GM19239 (cell line): ENCODE measurements at places on chromosomes 5 and 9.

DNA sequence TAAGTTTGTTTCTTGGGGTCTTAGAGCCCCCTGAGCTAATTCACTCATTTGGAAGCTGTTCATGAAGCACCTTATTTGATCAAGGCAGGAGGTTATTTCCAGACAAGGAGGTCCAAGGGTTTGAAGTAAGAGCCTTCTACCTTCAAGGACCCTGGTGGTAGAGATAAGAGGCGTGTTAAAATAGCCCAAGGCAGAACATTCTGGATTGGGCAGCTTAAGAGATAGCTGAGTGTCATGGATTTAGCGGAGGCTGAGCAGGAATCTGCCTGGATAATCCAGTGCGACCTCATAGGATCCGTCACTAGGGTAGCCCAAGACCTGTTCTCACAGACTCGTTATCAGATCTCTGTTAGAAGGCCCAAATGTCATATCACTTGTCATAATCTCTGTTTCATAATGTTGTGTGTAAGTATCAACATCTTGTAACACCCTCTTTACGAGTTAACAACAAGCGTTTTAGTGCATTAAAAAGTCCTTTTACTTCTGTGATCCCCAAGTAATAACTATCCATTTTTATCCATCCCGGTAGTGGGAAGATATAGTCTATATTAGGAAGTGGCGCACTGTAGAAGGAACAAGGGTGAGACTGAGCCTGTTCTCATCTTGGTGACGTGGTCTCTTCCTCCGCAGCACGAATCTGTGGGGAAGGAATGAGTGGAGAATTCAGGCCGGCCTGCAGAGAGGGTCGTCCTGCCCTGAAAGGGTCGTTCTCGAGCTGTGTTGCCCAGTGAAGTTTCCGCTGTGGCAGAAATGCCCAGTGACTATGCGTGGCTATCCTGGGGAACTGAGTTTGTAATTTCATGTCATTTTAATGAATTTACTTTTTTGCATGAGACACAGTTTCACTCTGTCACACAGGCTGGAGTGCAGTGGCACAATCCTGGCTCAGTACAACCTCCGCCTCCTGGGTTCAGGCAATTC is 28.8 kb downstream of the SLC25A25 start:
- no peak for DNase-seq

DNA sequence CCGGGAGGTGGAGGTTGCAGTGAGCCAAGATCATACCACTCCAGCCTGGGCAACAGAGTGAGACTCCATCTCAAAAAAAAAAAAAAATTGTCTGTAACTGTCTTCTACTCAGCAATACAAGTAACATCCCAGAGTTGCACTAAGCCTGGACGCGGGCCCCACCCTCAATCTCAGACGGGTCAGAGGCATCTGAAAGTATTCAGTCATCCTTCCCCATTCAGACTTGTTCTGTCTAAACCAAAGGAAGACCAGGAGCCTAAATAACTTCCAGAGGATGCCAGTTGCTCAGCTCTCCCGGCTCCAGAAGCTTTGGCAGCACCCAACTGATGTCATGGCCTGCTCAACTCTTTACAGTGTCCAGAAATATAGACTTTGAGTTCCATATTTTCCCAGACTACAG is 218.6 kb downstream of the AUH start:
- DNase-seq = no peak

DNA sequence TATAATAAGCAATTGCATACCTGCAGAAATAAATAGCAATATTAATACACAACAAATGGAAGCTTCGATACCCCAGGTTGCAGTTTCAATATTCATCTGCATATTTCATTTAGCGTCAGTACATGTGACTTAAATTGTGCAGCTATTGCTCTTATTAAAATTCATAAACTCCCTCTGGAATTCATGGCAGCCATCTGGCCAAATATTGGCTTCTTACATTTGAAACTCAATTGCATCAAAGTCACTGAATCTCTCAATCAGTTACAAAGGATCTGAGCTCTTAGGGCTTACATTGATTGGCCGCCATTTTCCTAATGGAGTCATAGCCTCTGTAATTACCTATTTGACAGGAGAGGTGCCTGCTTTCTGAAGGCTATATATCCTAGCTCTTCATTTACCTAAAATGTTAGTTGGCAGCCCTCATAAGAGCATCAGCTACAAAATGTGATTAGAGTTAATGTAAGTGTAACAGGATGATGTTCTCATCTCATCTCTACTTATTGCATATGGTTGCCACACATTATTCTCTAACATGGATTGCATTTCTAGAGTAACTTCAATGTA is 453.5 kb downstream of the CAAP1 start:
- DNase-seq = no peak

GRCh38 chr9:33719581-33720374 is 75.6 kb upstream of the PRSS3 start:
- no peak for DNase-seq

DNA sequence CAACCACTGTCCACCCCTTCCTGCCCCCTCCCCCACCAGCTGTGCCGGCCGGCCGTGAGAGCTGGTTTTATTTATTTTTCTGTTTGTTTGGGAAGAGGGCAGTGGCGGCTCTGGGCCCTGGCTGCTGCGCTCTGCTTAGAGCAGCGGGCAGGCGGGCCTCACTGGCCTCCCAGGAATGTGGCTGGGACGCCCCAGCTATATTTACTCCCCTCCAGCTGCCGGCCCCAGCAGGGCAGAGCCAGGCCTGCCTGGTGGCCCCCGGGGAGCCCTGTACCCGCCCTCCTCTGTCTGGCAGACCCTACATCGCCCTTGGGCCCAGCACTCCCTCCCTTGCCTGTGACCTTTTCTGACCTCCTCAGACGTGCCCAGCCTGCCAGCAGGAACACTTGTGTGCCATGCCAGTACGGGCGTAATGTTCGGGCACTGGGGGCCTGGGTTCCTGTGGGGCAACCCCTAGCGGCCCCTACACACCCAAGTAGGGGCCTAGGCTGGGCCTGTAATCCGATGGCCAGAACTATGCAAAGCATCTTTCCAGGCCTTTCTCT is 7.7 kb downstream of the CXXC5 start:
- DNase-seq = no peak

- no peak for DNase-seq
These were observed 30.0 kb downstream of the STRBP start for GRCh38 chr9:123238365-123238764.

DNA sequence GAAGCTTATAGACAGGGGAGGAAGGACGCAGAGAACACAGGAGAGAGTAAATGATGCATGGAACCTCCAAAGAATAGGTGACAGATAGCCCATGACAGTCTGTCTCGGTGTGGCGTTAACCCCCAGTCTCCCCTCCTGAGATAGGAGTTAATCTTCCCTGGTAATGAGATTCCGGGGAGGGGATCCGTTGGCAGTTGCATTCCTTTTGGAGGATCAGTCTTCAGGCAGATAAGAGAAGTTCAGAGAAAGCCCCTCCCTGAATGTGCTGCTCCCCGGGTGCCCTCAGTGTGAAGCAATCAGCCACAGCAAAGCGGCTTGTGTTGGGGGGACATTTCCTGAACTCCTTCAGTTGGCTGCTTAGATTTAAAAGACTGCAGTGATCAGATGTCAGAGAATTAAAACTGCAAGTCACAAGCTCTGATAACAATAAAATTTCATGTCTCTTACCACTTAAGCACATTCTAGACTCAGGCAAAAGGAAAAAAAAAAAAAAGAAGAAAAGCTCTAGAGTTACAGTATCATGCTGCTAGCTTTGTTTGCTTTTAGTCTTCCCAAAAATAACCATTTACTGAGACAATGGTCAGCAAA is 121.1 kb downstream of the EGFLAM start:
- DNase-seq = no peak

GRCh38 chr9:90526386-90526785 is 116.2 kb downstream of the DIRAS2 start:
- no peak for DNase-seq

- no peak for DNase-seq
These were observed 29.7 kb upstream of the BASP1 start for GRCh38 chr5:17187786-17188170.

- DNase-seq = no peak
These were observed 354.7 kb upstream of the KIF2A start for GRCh38 chr5:61951295-61951694.

DNA sequence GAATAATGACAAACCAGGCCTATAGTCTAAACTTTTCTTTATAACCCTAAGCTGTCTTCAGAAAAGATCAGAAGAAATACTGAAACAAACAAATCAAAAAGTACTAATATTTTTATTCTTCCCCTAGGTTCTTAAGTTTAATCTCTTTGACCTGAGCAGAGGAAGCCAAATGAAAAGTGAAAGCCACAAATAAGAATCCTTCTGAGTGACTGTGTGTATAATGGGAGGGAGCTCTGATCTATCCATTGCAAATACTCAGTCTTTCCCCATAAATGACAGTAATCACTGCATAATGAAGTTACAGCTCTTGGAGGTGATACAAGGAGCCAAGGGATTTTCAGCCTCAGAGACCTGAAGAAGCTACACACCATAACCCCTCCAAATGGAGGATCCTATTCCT is 126.9 kb upstream of the ATP10B start:
- no peak for DNase-seq

- DNase-seq = no peak
These were observed 49.2 kb upstream of the ERCC6L2 start for GRCh38 chr9:95826183-95826838.

DNA sequence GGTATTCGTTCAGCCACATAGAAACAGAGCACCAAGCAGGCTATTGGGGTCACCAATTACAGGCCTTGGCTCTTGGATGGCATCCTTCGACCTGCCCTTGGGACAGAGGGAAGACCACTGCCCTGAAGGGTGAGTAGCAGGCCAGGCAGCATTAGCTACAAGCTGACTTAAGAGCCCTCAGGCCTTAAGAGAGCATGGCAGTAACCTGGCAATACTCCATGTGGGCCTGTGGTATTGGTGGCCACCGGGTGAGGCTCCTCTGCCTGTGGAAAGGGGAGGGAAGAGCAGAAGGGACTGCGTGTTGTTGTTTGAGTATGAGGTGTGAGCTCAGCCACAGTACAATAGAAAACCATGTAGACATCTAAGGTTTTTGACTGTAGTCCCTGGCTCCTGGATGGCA is 170.6 kb downstream of the MCTP1 start:
- no peak for DNase-seq

GRCh38 chr5:38131686-38132085 is 126.7 kb upstream of the EGFLAM start:
- no peak for DNase-seq

DNA sequence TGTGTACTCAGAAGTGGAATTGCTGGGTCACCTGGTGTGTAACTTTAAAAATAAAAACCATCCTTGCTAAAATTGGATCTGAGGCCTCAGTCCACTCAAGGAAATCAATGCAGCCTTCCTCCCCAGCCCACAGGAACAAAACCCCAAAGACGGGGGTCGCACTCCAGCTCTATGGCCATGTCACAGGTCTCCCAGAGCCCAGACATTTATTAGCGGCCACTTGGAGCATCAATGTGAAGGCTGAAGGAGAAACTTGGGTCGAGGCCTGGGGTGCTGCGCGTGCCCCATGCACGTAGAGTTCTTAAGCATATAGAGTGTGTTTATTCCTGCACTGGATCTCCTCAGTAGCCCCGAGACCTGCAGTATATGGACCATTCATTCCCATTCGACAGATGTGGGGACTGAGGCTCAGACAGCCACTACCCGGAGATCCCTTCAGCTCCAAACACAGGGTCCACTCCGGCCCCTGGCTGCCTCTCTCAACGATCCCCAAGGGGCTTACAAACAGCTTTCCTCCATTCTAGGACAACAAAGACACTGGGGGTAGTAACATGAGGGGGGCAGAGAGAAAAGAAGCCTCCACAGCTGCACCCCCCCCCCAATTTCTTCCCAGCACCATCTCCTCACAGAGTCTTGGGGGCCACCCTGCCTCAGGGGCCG is 14.3 kb upstream of the OLFM1 start:
- no peak for DNase-seq

DNA sequence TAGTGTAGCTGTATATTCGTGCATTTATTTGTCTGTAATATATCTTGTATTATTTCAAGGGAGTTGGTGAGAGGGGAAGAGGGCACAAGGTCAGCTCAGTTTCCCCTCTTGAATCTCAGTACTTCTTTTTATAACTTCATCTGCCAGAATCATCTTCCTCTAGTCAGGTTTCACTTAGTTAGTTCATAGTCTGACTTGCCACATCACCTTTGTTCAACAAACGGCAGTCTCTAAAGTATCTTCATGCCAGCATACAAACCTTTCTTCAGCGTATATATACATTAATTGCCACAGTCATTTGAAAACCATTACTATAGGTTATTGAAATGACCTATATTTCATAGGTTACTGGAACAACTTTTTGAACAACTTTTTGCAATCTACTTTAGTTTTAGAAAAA is 1.6 kb downstream of the ECM2 start:
- no peak for DNase-seq

- DNase-seq = no peak
These were observed 441.6 kb downstream of the GADD45G start for GRCh38 chr9:90046317-90046861.

- DNase-seq = no peak
These were observed 925.8 kb downstream of the TLE1 start for GRCh38 chr9:80763536-80763935.

GRCh38 chr9:134005381-134005780 is 13.3 kb upstream of the VAV2 start:
- DNase-seq = no peak

DNA sequence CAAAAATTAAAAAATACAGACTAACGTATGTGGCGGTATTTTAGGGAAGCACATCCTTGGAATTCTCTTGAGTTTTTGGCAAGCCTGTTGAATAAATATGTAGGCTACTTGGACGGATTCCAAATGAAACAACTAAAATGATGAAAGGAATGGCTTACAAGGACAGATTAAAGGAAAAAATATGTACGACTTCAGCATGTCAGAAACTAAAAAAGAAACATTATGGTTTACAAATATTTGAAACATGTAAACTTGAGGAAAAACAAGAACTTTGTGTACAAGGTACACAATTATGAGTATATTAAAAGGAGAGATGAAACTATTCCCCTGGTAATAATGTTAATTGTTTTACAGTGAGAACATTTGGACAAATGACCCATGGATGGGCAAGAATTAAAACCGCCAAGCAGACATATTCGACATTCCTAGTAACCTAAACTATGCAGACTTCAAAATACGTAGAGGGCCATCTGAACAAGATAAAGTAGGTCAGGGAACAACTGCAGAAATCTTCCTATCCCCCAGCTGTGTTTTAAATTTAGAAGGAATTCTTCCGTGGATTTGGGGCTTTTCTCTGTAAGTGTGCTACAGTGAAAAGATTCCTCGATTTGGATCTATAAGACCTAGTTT is 12.5 kb downstream of the EDIL3 start:
- DNase-seq = no peak

DNA sequence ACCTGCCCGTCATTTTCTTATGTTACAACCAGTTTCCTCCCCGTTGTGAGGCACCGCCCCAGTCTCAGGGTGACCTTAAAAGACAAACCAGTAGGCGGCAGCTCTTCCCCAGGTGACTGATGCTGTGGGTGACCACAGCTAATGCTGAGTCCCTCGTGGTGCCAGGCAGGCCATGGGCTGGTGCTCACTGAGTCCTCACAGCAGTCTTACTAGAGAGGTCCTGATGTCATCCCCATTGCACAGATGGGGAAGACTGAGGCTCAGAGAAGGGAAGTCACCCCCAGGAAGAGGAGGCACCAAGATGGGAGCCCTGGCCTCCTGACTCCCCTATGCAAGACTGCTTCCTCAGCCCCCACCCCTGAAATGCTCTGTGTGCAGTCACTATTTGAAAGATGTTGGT is 978 bp downstream of the CFAP157 start:
- no peak for DNase-seq

GRCh38 chr9:123487944-123488548 is 132.0 kb downstream of the CRB2 start:
- DNase-seq = no peak
